Fibroblast of villous mesenchyme (primary cell): ENCODE measurements at places on chromosomes 1 and 21.

GRCh38 chr1:113830039-113830438 is 17.8 kb upstream of the RSBN1 start:
- peak; percentile 10 for DNase-seq

DNA sequence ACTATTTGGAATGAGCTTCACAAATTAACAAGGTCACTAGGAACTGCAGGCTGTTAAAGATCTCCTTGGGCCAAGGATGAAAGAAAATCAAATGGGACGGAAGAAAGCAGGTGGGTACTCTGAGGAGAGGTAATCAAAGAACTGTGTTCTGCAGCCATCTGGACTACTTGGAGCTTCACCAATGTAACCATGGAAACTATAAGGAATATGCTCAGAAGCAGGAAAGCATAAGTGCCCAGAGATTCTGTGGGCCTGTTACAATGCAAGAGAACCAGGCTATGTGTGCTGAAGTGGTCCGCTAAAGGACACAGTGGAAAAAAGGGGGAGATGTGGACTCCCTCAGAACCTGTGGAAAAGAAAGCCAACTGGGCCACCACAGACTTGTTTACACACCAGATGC is 238.5 kb downstream of the PTGER3 start:
- DNase-seq = no peak

DNA sequence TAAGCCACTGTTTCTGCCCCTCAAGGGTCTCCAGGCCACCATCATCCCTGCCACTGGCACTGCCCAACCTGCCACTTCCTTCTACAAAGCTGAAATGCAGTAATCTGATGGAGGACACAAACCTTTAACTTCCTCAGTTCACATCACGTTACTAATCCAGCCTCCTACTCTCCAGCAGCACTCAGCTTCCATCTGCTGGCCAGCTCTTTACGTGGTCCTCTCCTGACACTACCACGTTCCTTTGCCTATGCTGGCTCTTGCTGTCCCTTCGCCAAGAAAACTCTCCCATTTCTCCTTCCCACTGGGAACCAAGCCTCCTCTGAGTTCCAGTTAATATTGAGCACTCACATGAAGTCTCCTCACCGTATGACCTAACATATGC is 124.0 kb downstream of the EDEM3 start:
- no peak for DNase-seq

DNA sequence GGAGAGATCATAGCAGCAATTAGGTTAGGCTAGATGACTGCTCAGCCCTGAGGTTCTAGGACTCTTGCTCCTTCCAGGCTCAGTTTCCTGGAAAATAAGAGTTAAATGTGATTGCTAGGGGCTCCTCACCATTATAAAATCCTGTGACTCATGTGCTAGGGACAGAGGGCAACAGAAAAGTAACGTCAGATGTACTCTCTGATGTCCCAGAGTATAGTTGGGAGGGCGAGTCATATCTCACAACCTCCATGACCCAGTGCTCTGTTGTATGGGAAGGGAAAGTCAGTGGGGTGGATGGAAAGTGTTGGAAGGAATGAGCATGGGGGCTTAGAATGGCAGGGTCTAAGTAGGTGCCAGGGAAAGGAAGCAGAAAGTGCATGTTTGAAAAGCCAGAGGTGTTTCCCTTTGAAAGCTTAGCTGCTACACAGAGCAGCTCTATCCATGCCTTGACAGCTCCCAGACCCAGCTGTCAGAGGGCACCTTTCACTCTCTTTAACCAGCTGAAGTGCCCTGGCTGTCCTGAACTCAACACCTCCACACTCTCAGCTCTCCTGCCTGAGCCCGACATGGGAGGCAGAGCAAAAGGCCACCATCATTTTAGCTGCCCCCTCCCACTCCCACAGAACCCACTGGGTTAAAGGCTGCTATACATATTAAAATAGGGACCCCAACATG is 11.6 kb downstream of the GJA5 start:
- no peak for DNase-seq

GRCh38 chr1:226571893-226572292 is 23.3 kb downstream of the STUM start:
- DNase-seq = no peak

GRCh38 chr21:28337315-28337714 is 655.4 kb downstream of the LTN1 start:
- peak; percentile 77 for DNase-seq

DNA sequence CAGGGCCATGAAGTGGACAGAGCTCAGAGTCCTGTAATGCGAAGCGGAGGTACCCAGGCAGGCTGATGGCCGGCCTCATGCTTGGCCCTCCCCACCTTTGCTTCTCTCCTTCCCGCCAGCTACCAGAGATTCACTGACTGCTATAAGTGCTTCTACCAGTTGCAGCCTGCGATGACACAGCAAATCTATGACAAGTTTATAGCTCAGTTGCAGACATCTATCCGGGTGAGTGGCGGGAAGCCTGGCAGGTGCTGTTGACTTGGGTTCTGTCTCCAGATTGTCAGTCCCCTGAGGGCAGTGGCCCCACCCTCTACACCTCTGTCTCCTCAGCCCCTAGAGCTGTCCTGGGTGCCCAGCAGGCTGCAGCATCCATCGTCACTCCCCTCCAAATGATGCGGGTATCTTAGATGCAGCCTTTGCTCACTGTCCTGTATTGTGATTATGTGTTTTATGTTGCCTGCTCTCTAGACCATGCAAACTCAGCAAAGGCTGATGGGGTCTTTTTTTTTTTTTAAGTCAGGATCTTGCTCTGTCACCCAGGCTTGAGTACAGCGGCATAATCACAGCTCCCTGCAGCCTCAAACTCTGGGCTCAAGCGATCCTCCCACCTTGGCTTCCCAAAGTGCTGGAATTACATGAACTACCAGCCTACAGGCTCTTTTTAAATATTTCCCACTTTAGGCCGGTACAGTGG is 9.6 kb upstream of the BGLAP start:
- no peak for DNase-seq

GRCh38 chr1:8541961-8542521 is 224.1 kb downstream of the SLC45A1 start:
- peak; percentile 78 for DNase-seq

DNA sequence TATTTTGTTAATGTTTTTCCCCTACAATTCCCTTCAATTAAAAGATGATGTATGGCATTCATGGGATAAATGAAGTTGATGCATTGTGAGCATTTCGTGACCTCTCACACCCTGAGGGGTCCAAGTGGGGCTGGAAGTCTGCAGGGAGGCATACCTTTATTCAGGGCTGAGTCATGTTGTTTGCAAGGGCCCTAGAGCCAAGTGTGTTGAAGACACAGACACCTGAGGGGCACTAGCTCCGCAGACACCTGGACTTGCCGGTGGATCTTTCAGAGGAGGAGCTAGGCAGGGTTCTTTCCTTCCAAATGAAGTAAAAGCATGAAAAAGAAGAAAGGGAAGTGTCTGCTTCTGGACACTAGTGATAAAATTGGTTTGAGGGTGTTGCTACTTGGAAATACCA is 57.0 kb upstream of the RGS7 start:
- DNase-seq = no peak

DNA sequence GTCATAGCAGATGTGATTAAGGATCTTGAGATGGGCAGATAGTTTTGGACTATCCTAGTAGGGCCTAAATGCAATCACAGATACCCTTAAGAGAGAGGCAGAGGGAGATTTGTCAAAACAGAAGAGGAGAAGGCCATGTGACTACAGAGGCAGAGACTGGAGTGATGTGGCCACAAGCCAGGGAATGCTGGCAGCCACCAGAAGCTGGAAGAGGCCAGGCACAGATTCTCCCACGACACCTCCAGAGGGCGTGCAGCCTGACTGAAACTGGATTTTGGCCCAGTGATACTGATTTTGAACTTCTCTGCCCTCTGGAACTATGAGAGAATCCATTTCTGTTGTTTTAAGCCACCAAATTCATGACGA is 52.1 kb upstream of the EPS8L3 start:
- DNase-seq = no peak

- no peak for DNase-seq
Measured at GRCh38 chr1:201507360-201507675, 395 bp upstream of the CSRP1 start.

- no peak for DNase-seq
Measured at GRCh38 chr1:157558119-157558518, 5.8 kb upstream of the FCRL5 start.

DNA sequence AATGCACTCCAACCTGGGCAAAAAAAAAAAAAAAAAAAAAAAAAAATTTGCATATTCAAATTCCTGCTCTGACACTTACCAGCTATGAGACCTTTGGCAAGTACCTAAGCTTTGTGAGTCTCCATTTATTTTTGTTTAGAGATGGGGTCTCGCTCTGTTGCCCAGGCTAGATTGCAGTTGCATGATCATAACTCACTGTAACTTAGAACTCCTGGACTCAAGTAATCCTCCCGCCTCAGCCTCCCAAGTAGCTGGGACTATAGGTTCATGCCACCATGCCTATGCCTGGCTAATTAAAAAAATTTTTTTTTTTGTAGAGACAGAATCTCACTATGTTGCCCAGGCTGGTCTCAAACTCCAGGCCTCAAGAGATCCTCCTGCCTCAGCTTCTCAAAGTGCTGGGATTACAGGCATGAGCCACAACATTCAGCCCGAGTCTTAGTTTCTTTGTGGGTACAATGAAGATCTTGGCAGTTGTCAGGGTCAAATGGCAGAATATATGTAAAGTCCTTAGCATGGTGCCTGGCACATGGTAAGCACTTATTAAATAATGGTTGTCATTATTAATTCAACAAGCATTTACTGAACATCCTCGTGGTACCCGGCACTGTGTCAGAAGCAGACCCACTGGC is 53.5 kb upstream of the TENT5B start:
- DNase-seq = no peak

- no peak for DNase-seq
Measured at GRCh38 chr1:235206533-235207208, 45.6 kb upstream of the RBM34 start.

DNA sequence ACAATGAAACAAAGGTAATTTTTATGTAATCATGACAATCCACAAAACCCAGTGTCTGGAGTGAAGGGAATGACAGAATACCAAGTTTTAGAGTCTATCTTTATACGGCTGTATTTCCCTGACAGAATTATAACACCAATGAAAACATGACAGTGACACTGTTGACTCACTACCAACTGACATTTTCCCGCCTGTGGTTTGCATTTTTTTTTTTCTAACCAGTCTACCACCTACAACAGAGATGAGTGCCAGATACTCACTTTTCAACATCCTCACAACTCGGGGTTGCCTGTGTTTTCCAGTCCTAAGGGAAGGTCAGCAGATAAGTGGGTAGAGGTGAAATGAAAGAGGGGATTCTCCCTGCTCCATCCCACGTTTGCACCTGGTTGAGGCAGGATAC is 118.9 kb downstream of the KCNJ6 start:
- no peak for DNase-seq

GRCh38 chr1:27963393-27963792 is 3.6 kb downstream of the XKR8 start:
- DNase-seq = no peak

- no peak for DNase-seq
Measured at GRCh38 chr1:165036403-165036802, 320.1 kb downstream of the LMX1A start.

- DNase-seq = peak; percentile 20
Measured at GRCh38 chr1:212774584-212774983, 17.0 kb downstream of the NSL1 start.

GRCh38 chr1:178277793-178278530 is 184.1 kb downstream of the RASAL2 start:
- DNase-seq = peak; percentile 30

DNA sequence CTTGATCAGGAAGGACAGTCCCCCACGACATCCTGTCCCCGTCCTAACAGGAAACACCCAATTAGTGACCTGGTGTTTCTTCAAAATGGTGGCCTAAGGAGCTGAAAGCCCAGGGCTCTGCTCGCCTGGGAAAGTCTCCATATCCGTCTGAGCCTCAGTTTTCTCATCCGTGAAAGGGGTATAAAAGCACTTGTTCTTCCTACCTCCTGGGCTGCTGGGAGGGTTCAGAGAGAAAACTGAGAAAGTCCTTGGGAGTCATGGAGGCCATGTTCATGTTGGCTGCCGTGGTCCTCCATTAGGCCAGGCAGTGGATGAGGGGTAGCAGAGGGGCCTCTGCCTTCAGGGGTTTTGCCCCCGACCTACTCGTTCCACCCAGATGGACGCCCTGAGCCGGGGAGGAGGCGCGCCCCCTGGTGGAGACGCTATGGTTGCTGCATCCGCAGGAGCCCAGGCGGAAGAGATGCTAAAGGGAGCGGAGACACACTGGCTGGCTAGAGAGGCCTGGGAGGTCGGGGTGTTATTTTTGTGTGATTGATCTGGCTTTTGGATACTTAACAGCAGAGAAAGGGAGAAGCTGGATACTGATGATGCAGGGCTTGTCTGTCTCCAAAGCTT is 113.5 kb downstream of the PRDM2 start:
- DNase-seq = peak; percentile 33

DNA sequence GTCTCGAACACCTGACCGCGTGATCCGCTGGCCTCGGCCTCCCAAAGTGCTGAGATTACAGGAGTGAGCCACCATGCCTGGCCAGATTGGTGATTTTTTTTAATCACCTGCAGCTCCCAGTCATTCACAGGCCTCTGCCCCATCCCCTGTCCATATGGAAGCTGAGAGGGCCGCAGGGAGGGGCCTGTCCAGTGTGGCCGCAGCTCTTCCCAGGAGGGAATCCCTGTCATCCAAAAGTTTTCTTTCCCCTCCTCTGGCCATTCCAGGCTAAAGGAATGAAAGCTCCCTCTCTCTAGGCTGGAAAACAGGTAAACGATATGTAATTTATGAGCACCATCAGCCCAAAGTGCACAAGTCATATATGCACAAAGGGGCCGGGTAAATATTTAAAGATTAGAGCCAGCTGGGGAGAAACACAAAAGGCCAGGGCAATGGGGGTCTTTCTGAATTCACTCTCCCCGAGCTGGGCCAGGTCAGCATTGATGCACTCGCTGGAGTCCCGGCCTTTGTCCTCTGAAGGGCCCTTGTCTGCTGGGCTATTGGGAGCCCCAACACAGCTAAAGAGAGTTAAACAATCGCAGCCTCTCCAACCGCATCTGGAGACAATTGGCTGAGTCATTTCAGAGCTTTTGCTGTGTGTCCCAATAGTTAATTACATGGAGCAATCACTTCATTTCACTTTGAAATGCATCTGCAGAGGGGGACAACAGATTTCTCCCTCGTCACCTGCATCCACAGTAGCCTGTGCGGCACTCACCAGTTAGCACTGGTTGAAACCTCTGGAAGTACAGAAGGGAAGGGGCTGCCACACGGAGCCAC is 3.8 kb upstream of the HES3 start:
- peak; percentile 42 for DNase-seq

GRCh38 chr1:236129306-236129705 is 13.0 kb upstream of the GPR137B start:
- DNase-seq = no peak

- DNase-seq = no peak
Measured at GRCh38 chr1:197249324-197249723, 18.7 kb upstream of the CRB1 start.
